ENCODE measurements at places on chromosomes 11 and 22.

DNA sequence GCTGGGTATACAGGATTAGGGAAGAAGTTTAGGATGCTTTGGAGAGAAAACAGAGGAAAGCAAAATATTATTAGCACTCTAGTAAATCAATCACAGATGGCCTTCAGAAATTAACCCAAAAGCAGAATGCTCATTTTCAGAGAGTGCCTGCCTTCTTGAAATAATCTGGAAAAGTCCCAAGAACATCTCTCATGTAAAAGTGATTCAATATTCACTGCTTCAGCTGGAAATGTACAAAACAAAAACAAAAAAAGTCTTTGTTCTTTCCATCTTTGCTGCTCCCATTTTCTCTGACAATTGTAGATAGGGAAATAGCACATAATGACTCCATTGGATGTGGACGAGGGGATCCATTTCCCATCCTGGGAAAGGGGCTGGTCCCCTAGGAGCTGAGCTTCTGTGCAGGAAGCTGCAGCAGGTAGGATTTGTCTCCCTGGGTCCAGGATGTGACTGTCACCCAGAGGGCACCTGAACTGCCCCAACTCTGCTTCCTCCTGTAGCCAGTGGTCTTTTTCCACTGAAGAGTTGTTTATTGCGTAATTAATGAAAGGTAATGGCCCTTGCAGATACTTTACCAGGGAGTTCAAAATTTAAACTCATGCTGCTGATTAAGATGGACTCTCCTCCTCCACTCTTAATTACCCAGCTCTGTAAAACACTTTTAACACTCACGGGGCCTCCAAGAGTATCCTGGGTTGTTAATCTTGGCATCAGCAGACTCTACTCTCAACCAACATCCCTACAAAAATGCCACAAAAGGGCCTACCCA lies 57.9 kb downstream of the SC5D start:
- ATAC-seq: no peak

GRCh38 chr11:86888164-86889000 lies 66.8 kb downstream of the FZD4 start:
- ATAC-seq: no peak

DNA sequence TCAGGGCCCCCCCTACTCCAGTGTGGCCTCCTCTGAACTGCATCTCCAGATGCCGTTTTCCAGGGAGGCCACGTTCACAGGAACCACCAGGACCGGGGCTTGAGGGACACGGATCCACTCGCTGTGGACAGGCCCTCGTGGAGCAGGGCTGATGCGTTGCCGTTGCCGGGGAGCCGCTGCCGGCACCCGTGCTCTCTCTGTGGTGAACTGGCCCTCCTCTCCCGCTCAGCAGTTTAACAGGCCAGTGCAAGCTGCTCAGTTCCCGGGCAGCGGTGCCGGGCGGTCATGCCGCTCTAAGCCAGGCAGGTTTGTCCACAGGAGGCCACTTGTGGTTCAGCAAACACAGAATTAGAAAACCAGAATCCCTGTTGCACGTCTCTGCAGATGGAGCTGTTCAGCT lies 301.6 kb downstream of the TBC1D22A start:
- ATAC-seq: no peak

- ATAC-seq: no peak
Observed at GRCh38 chr22:34067031-34067430, 146.8 kb upstream of the LARGE1 start.

DNA sequence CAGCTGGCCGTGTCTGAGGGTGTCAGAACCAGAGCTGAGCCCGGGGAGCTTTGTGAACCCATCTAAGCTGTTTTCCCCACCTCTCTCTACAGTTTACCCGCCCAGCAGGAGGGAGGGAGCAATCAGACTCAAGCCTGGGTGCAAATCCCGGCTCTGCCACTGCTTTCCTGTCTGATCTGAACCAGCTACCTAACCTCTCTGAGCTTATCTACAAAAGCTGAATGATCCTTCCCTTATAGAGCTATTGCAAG lies 252 bp downstream of the APOL2 start:
- ATAC-seq: peak; percentile 23

GRCh38 chr11:96229354-96229977 lies 113.5 kb downstream of the MAML2 start:
- ATAC-seq: no peak

DNA sequence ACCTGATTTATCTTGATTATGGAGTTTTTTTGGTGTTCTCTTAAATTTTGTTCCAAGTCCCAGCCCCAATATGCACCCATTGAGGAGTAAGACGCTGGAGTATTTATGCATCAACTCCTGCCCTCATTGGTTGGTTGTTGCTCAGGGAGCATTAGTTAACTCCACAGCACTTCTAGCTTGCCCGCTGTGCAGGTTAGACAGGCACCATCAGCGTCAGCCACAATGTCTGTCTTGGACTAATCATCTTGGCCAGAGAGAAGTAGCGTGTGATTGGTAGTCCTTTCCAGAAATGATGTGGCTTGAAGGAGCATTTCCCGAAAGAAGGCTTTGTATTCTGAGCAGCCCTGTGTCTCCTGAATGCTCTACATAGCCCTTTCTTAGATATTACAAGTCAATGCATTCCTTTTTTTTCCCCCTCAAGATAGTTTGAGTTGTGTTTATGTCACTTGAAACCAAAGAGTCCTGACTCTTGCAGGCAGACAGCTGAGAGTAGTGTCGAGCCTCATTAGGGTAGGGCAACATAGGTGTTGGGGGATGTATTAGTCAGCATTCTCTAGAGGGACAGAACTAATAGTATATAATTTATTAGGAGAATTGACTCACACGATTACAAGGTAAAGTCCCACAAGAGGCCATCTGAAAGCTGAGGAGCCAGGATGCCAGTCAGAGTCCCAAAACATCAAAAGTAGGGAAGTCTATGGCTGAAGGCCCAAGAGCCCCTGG lies 94.6 kb upstream of the RCN1 start:
- ATAC-seq: no peak

- ATAC-seq: no peak
Observed at GRCh38 chr11:57164317-57164716, 17.4 kb upstream of the LRRC55 start.
